Muscle of back (tissue), 13 donors: ENCODE measurements at places on chromosomes 11 and 22.

GRCh38 chr22:17444204-17444504 is 74.9 kb downstream of the CECR2 start:
- DNase-seq = no peak

DNA sequence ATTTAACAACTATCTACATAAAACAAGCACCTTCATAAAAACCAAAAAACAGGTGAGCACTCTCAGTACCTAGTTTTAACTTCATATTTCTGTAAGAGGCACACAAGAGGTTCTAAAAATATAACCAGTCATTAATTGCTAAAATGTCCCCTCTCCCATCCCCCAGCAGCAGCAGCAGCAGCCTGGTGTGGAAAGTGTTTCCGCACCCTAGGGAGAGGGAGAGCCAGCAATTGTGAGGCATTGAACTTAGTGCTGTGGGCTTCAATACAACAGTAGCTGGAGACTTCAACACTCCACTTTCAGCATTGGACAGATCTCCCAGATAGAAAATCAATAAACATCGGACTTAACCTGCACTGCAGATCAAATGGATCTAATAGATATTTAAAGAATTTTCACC is 1158.5 kb downstream of the JRKL start:
- DNase-seq = no peak

GRCh38 chr22:50217543-50218152 is 16.8 kb downstream of the SELENOO start:
- DNase-seq = no peak

DNA sequence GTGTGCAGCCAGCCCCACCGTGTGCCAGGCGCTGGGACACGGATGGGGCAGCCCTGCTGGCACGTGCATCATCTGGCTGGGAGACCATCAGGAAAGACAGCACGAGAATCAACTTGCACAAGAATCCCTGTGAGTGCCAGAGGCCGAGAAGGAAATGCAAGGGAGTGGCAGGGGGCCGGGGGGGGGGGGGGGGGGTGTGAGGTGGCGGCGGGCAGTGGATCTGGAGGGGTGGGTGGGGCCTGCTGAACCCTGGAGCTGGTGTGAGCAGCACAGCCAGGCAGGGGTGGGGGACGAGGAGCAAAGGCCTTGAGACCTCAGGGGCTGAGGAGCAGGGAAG is 14.0 kb upstream of the FLRT1 start:
- DNase-seq = no peak

DNA sequence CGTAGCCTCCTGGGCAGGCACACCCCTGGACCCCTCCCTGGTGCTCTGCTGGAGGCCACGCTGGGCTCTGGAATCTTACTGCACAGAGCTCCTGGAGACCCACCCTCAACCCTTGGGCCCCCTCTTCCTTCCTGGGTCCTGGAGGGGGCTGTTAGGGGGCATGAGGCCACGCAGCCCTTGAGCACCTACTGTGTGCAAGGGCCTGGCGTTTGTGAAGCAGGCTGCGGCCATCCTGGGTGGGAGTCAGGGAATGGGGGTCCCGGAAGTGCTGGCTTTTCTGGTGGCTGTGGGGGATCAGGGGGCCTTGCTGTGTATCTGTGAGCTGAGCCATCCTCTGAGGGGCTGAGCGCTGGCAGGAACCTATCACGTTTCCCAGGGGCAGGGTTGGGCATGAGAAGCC is 40.9 kb upstream of the CCDC188 start:
- no peak for DNase-seq

DNA sequence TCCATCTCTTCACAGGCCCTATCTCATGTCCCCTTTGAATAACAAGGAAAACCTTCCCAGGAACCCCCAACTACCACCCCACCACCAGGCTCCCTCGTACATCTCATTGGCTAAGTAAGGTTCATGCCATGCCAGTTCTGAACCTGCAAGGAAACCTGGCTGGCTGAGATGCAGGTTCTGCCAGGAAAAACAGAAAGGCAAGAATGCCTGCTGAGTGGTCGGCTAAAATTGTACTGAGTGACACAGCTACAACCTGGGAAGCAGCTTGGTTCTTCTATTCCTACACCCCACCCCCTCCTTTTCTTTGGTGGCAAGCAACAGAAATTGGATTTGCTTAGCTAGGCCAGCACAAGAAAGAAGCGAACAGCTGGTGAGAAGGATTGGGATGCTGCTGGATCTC is 36.1 kb upstream of the TSPAN18 start:
- no peak for DNase-seq

GRCh38 chr22:25669253-25670069 is 72.5 kb upstream of the MYO18B start:
- no peak for DNase-seq

DNA sequence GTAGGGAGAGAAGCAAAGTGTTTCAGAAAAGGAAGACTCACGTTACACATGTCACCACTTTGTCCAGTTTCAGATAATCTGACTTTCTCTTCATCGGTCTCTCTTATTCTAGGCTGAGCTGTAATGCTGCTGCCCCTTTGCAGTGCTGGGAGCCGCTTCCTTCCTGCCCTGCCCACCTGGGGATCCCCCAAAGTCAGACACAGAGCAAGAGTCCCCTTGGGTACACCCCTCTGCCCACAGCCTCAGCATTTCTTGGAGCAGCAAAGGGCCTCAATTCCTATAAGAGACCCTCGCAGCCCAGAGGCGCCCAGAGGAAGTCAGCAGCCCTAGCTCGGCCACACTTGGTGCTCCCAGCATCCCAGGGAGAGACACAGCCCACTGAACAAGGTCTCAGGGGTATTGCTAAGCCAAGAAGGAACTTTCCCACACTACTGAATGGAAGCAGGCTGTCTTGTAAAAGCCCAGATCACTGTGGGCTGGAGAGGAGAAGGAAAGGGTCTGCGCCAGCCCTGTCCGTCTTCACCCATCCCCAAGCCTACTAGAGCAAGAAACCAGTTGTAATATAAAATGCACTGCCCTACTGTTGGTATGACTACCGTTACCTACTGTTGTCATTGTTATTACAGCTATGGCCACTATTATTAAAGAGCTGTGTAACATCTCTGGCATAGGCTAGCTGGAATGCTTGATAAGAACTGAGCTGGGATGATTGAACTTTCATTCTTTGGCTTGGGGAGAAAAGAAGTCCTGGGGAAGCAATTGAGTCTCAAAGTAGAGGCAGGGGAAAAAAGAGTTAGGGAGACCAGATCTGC is 31.2 kb upstream of the SMIM35 start:
- DNase-seq = no peak

- peak; percentile 91 for DNase-seq
These were observed 38.5 kb downstream of the TIMP3 start for GRCh38 chr22:32839831-32840584.

DNA sequence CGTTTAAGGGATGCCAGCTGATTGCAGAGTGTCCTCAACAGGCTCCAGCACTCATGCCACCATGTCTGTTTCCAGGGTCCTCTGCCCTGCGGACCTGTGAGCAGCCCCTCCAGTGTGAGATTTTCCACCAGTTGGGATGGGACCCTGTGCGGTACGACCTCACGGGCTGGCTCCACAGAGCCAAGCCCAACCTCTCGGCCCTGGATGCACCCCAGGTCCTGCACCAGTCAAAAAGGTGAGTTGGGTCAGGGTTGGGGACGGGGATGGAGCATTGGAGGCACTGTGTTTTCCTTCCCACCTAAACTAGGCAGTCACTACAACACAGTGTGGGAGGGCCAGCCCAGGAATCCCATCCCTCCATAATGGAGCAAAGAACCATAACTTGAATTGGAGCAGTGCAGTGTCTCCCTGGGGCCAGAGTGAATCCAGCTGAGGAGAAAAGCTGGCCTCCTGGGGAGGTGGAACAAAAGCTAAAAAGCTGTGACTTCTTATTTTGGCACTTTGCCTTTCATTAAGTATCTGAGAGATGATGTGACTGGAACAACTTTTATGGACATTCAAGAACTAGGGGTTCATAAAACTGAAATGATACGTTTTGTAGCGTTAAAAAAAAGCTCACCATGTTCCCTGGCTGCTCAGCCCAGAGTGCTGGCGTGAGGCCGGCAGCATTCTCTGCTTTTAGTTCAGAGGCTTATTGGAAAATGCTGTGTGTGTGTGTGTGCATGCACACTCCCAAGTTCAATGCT is 101.8 kb downstream of the MYO18B start:
- DNase-seq = peak; percentile 6

GRCh38 chr22:39661842-39662685 is 91.5 kb downstream of the CACNA1I start:
- DNase-seq = no peak

DNA sequence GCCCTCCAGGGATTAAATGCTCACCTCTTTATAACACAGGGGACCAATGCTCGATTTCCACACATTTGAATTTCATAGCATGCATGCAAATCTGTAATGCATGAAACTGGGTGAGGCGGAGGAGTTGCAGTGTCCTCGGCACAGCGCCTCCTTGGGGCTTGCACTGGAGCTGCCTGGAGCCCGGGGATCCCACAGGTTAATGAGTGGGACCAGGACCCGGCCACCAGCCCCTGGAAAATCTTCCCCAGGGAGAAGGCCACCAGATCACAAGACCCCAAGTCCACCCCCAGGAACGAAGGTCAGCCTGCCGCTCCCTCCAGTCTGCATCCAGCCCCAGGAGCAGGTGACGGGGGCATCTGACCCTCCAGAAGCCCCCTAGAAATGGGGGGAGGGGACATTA is 119.1 kb downstream of the MN1 start:
- no peak for DNase-seq

DNA sequence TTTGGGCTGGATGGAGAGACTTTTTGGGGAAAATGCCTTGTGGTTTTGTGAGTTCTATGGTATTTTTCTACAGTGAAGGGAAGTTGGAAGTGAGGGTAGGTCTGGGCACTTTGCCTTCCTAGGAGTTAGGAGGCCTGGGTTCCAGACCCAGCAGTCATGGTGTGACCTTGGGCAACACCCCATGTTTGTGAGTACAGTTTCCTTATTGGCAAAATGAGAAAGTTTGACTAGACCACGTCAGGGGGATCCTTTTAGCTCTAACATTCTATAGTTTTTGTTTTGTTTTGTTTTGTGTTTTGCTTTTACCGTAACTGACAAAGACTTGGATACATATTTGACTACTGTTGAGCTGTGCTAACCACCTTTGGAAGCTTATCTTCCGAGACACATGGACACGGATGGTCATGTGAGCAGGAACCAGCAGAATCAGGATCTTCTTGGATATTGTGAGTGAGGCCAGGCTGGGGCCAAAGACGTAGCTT is 109.0 kb downstream of the PKNOX2 start:
- no peak for DNase-seq

- DNase-seq = peak; percentile 14
These were observed 297.7 kb upstream of the FAT3 start for GRCh38 chr11:91926965-91927364.

DNA sequence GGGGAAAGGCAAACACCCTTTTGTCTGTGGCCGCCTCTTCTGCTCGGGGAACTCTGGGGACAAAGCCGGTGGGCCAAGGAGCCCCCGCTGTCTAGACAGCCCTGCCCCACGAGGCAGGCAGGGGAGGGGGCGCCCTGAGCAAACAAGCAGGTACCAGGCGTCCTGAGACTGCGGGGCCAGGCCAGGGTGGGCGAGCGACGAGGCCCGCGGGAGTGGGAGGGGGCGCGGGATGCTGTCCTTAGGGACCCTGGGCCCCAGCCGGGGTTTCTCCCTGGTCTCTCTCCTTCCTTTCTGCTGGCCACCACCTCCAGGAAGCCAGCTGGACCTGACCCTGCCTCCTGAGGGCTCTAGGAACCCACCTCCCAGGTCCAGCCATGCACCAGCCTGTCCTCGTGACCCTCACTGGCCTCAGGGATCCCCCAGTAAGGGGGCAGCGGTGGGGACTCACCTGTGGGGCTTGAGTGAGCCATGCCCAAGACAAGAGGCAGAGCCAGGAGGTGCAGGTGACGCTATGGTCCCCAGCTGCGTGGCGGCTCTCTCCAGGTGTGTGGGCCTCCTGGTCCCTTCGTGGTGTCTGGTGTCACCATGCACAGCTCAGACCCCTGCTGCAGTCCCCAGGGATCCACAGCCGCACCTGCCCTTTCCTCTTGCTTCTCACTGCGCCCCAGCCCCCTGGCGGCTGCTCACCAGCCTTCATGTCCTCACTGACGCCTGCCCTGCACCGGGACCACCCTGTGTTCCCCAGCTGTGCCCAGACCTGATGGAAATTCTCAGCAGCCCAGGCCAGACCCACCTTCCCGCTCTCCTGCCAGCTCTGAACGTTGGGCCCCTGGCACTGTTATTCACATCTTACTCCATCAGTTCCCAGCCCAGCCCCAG is 26.5 kb upstream of the MUC5AC start:
- no peak for DNase-seq

DNA sequence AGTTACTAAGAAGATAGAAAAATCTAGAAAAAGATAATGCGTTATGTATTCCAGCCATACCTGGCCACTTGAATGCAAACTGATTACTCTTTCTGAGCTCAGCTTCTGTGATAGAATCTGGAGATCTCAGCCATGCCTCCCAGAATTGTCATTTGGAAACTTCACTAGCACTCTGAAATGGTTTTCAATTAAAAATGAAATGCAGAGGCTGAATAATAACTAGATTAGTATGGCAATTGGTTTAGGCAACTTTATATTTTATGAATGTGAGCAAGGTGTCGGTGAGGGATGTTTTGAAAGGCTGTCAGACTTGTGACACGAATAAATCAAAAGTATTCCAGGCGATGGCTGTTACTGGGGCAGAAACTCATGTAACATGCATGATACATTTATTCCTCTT is 128.8 kb upstream of the SORL1-AS1 start:
- DNase-seq = no peak

DNA sequence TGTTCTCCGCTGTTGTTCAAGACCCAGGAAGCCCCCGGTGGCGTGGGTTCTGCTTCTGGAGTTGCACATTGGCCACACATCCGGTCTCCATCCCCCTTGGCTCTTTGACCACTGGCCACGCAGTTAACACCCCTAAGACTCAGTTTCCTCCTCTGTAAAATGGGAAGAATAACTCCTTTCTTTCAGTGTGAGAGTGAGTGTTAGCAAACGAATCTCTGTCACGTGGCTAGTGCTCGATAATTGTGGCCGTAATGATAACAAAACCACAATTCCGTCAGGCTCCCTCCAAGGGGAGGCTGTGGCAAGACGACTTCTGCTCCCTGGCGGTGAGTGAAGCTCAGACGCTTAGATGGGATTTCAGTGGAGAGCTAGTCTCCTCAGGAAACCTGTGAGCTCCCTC is 315.2 kb upstream of the B3GAT1 start:
- no peak for DNase-seq

- no peak for DNase-seq
These were observed 45.7 kb downstream of the TXN2 start for GRCh38 chr22:36435516-36436415.

DNA sequence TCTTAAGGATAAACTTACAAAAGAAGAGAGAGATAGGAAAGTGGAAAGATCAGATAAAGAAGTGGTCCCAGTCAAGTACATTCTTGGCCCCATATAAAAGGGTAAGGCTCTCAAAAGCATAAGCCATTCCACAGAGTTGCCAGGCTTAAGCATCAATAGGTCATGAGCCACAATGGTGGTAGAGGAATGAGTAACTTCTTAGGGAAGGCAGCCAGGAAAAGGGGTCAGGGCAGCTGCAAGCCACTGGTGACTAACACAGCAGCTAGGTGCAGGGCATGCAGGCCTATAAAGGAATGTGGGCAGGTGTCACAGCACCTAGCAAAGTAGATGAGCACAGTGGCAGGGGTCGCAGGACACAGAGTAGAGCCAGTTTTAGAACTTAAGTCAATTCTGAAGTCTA is 302.6 kb upstream of the FAT3 start:
- no peak for DNase-seq
